NCI-H524 treated with DMSO at 0.1 percent for 48 hours (cell line): ENCODE measurements at places on chromosomes 16 and 17.

DNA sequence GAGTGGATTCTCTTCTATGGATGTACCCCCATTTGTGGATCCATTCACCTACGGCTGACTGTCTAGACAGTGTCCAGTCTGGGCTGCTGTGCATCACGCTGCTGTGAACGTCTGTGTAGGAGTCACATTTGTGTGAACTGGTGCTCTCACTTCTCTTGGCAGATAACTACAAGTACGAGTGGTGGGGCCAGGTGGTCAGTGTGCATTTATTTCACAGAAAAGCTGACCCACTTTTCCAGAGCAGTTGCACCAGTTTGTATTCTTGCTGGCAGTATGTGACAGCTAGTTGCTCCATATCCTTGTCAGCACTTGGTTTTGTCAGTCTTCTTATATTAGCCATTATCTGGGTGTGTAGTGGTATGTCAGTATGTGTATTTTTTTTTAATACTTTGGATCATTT lies 28.4 kb downstream of the FOXK2 start:
- DNase-seq, result no peak

DNA sequence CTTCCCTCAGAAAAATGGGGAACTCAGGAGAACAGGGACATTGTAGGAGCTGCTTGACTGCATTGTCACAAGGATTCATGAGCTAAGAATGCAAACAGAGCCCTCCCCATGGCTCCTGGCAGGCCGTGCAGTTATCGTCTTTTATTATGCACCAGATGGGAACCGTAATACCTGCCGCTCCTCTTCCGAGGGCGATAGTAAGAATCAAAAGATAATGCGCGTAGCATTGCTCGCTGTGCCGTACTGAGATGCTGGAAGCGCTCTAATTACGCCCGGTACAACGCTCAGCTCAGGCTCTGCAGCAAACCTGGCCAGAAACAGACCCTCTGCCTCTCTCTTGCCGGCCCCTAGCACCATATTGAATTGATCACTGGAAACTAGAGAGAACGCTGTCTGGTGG lies 87.1 kb upstream of the PLCG2 start:
- no peak for DNase-seq

DNA sequence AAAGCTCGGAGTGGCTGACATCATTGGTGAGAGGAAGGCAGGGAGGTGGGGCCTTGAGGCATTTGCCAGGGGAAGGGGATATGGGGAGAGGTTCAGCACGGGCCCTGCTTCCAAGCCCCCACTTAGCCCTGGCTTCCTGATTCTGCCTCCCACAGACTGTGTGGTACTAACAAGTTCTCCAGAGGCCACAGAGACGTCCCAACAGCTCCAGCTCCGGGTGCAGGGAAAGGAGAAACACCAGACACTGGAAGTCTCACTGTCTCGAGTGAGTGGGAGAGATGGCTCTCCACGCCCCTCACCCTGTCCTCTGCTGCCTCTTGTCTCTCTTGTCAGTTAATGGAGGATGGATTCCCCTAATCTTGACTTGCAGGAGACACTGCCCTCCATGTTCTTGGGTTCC lies 8.1 kb downstream of the NFATC2IP start:
- DNase-seq, result no peak

DNA sequence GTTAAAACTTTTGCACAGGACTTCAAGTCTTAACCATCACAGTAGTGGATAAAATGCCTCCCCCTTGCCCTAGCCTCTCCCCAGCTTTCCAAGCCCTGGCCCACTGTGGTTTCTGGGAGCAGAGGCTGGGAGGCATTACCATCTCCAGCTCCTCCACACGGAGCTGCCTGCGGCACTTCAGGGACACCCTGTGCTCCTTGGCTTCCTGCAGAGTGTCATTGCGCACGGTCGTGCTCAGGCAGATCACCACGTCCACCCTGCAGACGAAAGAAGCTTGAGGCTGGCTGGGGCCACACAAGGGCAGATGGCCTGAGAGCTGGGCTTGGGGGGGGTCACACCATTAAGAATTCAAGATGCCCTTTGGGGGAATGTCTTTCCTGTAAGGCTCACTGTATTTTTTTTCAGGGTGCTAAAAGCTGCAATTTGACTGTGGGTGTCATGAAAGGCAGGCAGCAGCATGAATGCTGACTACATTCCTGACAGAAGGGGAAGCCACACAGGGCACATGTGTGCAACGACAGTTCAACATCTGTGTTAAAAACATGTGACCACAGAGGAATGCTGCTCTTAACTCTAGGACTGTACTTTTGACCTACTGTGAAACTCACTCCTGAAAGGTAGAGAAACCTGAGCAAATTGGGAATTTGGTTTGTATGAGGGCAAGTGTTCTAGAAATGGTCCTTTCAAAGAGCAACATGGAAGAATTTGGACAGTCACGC lies 47.7 kb upstream of the CLEC18B start:
- DNase-seq, result no peak

DNA sequence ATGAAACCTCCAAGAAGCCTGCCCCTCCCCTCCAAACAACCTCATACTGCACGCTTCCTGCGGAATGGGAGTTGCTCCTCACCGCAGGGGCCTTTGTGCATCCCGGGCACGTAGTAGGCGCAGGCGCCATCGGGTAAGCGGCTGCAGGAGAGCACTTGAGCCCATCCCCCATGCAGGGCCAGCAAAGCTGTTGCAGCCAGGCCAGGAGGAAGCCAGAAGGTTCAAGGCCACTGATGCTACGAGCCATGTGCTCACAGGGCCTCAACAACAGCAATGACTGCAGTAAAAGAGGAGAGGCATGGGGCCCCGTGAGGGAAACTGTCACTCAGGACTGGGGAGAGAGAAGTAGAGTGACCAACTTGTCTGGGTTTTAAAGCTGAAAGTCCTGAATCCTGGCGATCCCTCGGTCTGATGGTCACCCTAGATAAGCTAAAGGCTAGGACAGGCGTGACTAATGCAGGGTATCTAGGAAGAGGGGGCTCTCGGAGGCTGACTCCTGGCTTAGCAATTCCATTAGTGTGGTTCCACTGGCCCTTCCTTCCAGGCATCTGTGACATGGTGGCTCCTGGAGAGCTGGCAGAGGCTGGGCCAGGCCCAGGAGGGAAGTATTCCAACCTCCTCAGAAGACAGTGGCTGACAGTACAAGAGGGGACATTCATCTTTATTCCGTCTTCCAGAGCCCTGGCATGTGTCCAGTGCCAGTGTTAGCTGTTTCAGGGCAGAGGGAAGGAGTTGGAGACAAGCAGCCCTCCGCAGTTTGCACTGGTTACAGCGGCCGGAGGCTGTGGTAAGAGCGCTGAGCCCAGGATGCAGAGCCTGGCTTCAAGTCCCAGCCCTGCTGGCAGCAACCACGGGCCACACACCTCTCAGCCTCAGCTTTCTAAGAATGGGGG lies 20.8 kb downstream of the GOSR2 start:
- DNase-seq, result no peak

DNA sequence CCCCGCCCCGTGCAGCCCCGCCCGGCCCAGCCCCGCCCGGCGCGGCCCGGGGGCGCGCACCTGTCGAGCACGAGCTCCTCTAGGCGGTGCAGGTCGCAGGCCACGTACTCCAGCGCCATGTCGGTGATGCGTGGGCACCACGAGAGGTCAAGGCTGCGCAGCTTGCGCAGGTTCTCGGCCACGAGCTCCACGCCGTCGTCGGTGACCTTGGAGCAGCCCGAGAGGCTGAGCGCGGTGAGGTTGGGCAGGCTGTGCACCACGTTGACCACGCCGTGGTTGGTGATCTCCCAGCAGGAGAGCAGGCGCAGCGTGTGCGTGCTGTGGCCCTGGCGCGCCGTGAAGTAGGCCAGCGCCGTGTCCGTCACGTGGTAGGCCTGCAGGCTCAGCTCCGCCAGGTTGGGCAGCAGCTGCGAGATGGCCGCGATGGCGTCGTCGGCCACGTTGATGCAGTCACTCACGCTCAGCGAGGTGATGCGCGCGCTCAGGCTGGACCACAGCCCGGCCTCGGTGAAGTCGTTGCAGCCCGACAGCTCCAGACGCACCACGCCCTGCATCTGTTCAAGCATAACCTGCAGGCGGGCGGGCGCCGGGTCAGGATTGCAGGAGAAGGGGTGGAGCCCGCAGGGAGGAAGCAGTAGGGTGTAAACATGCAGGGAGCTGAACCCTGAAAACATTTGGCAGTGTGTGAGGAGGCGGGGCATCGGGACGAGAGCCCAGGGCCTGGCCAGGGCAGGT lies 5.3 kb upstream of the WDR24 start:
- no peak for DNase-seq

GRCh38 chr17:40191237-40192208 lies 14.3 kb downstream of the RAPGEFL1 start:
- no peak for DNase-seq

DNA sequence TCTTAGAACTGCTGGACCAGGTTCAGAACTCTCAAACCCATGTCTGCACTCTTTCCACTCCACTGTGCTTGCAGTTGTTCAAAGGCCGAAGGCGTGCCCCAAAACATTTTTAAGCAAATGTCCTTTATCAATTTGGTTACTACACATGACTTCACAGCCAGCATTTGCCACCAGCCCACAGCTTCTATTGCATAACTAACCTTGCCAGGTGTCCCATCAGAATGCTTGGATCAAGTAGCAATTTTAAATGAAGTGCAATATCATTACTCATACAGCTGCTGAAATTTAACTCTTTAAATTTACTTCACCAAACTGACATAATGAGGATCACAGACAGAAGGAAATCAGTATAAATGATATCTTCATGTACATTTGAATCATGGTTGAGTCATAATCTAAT lies 29.8 kb upstream of the HS3ST3A1 start:
- DNase-seq, result no peak
